Stimulated activated CD8-positive, alpha-beta memory T cell treated with anti-CD3 and anti-CD28 coated beads, Interleukin-2, amount 100 ng/mL, for 48 hours (primary cell): ENCODE measurements at places on chromosomes 1 and 21.

- DNase-seq: no peak
Measured at GRCh38 chr1:12324423-12324822, 94.6 kb downstream of the VPS13D start.

DNA sequence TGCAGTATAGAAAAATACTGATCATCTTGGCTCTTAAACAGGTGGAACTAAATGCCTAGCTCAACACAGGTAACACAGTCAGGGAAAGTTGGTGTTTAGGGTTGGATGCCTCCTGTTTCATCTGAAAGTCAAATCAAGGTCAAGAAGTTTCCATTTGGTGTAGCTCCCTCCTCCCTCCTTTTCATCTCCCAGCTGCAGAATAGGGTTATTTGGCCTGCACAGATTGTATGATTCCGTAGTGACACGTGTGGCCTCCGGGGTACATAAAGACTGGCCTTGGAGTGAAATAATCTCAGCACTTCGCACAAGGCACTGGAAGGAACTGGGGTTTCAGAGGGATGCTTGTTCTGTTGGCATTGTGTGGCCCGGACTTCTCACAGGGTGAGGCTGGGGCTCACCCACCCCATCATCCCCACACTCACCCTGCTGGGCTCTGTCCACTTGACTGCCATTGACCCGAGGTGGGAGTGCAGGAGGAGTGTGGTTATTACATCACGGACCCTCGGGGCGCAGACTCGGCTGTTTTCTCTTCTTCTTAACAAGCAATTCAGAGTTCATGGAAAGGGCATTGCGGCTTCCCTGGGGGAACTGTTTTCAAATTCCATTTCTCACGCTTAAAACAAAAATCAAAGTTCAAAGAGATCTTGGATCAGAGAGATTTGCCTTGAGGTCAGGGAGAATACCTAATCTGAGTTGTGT lies 18.4 kb downstream of the IGSF5 start:
- no peak for DNase-seq

DNA sequence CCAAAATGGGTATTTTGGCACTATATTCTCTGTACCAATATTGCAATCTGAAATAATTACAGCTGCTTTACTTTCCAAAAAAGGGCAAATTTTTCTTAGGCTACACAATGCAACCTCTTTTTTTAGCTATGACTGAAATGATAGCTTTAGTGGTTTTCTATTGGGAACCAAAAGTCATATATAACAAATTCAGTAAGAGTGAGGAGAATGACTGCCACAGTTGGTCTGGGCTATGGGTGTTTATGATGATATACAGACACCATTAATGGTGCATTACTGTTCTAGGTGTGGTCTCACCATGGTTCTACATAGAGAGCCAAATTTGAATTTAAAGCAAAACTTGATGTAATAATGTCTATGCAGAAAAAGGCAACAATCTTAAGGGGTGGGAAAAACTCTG lies 72.3 kb upstream of the PTBP2 start:
- DNase-seq: no peak

GRCh38 chr1:44472620-44473525 lies 67.8 kb downstream of the RNF220 start:
- no peak for DNase-seq

GRCh38 chr1:90154711-90155110 lies 159.8 kb downstream of the ZNF326 start:
- no peak for DNase-seq

- no peak for DNase-seq
Measured at GRCh38 chr1:147078606-147079399, 93.5 kb downstream of the PRKAB2 start.

- no peak for DNase-seq
Measured at GRCh38 chr1:25715888-25716287, 84.1 kb upstream of the SELENON start.

GRCh38 chr1:215018555-215018954 lies 64.0 kb upstream of the KCNK2 start:
- no peak for DNase-seq

DNA sequence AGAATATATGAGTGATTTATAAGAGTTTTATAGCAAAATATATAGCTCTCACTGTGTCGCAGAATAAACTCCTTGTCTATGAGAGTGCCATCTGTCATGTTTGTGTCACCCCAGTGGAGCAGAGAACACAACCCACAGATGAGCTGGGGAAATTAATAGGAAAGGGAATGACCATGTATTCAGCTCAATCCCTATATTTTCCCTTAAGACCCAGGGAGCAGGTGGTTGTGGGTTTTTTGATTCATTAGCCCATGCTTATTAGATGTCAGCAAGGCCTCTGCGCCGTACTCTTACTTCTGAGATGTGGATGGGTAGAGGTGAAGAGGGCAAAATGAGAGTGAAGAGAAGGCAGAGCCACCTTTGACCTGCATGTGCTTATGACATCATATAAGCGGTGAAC lies 4.1 kb upstream of the GREM2 start:
- DNase-seq: no peak

- no peak for DNase-seq
Measured at GRCh38 chr21:41903559-41904351, 24.6 kb upstream of the PRDM15 start.

DNA sequence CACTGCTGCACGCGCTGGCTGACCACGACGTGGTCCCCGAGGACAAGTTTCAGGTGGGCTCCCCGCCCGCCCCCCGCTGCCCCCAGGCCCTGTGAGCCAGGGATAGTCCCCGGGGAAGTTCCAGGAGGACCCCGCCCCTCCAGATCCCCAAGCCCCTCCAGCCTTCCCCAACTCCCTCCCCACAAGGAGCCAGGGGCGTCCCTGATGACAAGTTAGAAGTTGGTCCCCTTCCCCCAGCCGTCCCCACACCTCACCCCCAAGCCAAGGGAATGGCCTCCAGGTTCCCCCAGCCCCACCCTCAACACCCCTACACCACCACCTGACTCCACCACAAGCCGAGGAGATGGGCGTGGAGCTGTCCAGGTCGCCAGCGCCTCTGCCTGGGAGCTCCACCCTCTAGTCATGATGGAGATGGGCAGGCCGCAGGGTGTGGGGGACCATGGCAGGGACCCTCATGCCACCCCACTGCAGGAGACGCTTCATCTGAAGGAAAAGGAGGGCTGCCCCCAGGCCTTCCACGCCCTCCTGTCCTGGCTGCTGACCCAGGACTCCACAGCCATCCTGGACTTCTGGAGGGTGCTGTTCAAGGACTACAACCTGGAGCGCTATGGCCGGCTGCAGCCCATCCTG lies 525 bp downstream of the AIRE start:
- DNase-seq: no peak

DNA sequence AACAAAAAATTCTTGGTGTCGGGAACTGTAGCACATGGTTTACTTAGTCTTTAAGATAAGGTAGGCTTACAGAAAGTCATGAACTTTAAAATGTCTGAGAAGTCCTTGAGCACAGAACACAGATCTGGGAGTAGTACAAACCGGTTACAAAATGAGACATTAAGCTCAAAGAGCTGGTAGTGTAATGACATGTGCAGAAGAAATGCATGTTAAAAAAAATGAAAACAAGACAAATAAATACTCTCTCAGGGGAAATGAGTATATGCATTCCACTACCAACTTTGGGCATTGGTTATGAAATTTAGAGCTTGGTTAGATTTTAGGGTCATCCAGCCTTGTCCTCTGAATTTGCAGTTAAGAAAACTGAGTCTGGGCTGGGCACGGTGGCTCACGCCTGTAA lies 91.5 kb upstream of the F3 start:
- DNase-seq: no peak

- DNase-seq: peak; percentile 14
Measured at GRCh38 chr21:34029743-34030528, 43.4 kb upstream of the MRPS6 start.

DNA sequence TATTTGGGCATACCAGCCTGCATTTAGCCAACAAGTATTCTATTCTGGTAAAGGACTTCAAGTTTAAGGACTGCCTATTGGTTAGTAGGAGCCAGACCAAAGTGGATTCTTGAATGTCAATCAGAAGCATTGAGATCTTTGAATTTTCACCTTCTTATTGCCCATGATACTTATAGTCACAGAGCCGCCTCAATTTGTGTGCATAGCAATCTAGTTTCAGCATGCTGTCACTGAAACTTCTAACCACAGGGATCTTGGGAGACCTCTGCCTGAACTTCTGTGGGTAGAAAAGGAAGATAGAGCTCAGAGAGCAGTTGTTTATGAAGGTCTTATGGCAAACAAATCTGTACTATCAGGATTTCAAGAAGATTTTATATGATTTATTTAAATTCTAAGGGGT lies 501.4 kb upstream of the USP24 start:
- no peak for DNase-seq
